ENCODE measurements at places on chromosomes 1 and 21.
A peak's percentile ranks its signal among the peaks of the same experiment; 100 is the strongest.

GRCh38 chr1:207085887-207086286 is 2.8 kb upstream of the C4BPB start:
- DNase-seq: no peak

DNA sequence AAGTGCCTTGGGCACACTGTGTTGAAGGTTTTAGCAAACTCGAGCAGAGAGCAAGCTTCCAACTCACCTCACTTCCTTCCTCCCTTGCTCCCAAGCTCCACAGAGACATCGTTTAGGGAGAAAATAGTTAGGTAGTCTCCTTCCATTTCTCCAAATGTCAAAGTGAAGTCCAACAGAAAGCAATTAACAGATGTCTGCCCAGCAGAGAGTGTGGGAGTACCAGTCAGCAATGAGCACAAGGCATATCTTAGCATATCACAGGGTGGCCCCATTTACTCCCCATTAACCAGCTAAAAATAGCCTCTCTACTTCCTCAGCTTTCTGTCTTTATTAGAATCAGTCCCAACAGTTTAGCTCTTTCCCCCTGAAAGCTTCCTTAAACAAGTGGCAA is 334.2 kb upstream of the CAMK1G start:
- no peak for DNase-seq

DNA sequence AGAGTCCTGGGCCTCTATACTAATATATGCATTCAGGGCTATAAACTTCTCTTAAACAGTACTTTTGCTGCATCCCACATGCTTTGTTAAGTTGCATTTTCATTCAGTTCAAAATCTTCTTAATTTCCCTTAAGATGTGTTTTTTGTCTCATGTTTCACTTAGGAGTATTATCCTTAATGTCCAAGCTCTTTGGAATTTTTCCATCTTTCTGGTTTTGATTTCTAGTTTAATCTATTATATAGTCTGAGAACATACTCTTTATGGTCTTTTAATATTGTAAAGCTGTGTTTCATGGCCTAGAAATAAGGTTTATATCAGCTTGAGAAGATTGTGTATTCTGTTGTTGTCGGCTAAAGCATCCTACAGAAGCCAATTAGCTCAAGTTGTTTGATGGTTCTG is 1041.8 kb downstream of the PLA2G4A start:
- DNase-seq: no peak

DNA sequence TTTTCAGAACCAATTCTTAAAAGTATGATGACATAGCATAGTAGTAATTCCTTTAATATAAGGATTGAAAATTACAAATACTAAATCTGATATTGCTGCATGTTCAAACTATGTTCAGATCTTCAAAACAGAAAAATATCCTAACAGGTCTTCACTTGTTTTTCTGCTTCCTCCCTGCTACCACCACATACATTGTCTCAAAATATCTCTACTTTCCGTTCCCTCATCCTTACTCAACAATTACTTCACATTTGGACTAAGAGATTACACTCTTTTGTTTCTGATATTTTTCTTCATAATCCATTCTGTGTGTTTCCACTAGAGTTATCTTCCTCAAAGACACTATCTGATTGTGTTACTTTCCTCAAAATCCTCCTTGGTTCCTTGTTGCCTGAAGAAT is 125.1 kb downstream of the NEK7 start:
- DNase-seq: no peak

DNA sequence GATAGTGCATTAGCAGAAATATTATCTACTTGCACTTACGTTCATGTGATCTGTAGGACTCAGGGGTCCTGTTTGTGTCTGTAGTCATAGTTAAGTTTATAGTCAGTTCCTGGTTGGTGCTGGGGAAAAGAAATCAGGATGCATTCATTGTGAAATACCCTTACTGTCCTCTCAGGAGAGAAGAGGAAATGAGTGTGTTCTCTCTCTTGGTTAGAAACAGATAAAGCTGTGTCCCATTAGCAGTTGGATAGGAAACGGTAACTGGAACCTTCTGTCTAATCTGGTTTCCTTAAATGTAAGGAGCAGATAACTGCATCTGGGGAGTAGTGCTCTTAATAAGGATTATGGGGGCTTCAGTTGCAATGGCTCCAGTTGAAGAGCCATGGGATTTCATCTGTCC is 8.9 kb downstream of the SDCCAG8 start:
- DNase-seq: no peak

- no peak for DNase-seq
Observed at GRCh38 chr21:44666401-44667320, at the start of gene KRTAP12-2. Gene KRTAP12-2, minus strand, starts transcription at chr21:44666927. Its CDS starts 41 bp downstream, at chr21:44666886.

- peak; percentile 34 for DNase-seq
Observed at GRCh38 chr1:27671964-27672749, at the start of gene IFI6. Gene IFI6, minus strand, starts transcription at chr1:27672192. Its CDS starts 2,878 bp downstream, at chr1:27669314.

DNA sequence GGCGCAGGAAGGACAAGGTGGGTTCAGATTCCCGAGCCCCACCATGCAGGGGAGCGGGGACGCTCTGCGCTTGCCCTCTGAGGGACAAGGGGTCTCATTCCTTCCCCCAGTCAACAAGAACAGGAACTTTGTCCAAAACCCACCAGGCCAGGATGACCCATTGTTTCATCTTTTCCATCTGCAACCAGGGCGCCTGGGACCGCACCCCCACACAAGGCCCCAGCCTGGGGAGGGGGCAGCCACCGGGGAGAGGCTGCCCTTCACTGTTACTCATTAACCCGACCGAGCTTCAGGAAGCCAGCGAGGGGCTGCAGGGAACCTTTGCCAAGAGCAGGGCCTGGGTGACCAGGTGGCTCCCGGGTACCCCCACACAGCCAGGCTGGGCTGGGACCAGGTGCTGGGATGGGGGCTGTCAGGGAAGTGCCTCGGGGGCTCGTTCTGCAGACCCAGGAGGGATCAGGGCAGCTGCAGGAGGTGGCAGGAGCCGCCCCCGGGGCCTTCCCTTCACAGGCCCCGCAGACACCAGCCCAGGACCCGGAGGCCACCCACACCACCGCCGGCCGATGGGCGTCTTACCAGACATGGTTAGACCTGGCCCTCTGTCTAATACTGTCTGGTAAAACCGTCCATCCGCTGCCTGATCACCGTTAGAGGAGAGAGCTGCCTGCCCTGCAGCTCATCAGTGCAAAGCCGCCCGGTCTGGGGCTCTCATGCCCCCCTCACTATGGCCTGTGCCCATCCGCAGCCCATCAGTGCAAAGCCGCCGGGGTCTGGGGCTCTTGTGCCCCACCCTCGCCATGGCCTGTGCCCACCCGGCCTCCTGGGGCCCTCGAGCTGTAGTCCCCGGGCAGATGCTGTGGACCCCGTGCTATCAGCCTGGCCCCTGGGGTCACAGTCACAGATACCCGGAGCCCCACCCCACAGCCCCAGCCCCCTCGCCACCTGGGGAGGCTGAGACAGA is 4.9 kb upstream of the TTLL10 start:
- DNase-seq: no peak

- DNase-seq: no peak
Observed at GRCh38 chr1:205137901-205138300, 16.1 kb upstream of the RBBP5 start.

GRCh38 chr1:42765269-42765668 is 1.6 kb downstream of the P3H1 start:
- no peak for DNase-seq

GRCh38 chr1:196381544-196381943 is 226.7 kb downstream of the KCNT2 start:
- no peak for DNase-seq

DNA sequence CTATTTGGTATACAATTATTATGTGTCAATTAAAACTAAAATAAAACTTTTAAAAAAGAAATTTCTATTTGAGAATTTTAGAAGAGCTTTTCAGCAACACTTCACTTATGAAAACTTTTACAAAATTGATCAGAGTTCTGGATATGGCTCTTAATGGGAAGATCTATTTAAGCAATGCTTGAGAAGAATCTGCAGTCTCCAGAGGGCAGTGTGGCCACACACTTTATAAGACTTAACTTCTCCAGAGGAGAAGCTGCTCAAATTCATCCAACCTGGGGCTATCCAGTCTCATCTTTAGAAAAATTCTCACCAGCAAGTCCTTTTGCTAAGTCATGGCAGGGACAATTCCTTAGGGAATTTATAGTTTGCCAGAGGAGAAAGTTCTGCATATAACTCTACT is 25.2 kb upstream of the AGO1 start:
- no peak for DNase-seq

GRCh38 chr1:116760996-116761665 is 6.9 kb downstream of the CD2 start:
- DNase-seq: no peak

GRCh38 chr1:62209931-62210595 is 15.4 kb downstream of the L1TD1 start:
- DNase-seq: no peak

DNA sequence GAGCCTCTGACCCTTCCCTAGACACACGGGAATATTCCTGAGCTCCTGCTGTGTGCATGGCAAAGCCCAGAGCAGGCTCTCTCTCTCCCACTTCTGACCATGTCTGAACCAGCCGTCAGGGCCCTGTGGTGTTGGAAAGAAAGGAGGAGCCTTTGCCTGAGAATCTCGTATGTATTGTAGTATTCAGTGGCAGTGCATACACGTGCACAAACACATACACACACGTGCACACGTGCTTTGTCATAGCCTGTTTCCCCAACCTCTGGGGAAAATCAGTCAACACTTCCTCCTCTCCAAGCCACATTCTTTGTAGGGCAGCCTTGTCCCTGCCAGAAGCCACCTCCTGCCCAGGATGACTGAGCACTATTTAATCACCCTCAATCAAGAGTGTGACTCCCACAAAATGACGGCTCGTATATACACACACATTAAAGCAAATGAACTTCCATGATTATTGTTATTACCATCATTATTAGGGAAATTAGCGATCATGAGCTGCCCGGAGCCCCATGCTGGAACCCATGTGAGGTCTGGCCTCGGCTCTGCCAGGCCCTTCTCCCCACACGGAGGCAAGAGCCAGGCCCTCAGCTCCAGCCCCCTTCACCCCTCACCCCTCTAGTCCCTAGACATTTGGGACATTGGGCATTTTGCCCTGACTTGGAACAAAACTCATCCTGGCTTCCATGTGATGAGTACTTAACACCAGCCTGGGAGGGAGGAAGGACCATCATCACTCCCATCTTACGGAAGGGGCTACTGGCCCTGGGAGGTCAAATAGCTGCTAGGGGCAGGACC is 331.9 kb downstream of the NPHP4 start:
- no peak for DNase-seq

DNA sequence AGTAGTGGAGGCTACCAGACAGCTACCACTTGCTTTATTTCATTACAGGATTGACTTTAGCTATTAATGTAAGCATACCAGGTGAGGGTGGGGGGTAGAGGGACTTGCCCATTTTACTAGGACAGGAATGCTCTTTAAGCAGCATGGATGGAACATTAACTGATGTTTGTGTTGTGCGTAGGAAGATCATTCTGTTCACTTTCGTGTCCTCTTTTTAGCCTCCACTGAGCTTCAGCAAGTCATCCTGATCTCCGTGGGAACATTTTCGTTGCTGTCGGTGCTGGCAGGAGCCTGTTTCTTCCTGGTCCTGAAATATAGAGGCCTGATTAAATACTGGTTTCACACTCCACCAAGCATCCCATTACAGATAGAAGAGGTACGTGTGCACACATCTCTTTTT is 29.3 kb downstream of the IFNGR2 start:
- no peak for DNase-seq

DNA sequence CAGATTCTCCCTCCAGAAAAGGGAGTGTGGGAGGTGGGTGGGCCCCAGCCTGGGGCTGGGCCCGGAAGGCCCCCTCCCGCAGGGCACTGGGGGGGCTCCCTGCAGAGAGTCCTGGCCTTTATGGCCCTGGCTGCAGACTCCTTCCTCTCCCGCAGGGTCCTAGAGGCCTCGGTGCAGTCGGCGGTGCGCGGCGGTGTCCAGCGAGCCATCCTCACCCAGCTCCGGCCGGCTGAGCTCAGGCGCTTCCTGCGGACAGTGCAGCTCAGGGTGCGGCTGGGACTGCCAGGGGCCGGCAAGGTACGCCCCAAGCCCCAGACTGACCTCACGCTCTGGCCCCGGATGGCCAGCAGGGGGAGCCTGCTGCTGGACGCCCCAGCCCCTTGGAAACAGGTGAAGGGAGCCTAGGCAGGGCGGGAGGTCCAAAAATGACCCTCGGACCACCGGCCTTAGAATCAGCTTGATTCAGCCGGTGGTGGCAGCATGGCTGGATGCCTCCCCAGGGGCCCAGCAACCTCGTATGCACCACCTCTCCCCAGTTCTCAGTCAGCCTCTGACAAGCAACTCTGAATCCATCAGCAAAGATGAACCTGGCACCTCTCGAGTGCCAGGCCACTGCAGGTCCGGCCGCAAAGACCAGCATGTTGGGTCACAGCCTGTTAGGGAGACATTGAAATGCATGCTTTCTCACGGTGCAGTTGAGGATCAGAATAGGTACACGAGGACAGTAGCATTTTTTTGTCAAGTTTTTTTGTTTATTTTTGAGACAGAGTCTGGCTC is 20.6 kb downstream of the MTHFR start:
- no peak for DNase-seq

DNA sequence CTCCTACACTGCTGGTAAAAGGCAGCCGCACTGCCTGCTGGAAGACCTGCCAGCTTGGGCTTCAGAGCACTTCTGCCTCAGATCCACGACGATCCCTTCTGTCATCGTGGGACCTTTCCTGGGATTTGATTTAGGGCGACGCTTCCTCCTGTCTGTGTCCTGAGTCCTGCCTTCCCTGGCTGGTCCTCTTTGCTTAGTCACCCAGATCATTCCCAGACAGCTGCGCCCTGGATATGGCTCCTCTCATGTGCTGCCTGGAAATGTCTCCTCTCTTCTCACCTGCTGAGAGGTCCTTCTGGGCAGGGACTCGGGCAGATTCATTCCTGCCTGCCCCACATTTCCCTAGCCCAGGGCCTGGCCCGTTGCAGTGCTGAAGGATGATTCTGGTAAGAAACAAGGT is 72.4 kb upstream of the POU3F1 start:
- no peak for DNase-seq

DNA sequence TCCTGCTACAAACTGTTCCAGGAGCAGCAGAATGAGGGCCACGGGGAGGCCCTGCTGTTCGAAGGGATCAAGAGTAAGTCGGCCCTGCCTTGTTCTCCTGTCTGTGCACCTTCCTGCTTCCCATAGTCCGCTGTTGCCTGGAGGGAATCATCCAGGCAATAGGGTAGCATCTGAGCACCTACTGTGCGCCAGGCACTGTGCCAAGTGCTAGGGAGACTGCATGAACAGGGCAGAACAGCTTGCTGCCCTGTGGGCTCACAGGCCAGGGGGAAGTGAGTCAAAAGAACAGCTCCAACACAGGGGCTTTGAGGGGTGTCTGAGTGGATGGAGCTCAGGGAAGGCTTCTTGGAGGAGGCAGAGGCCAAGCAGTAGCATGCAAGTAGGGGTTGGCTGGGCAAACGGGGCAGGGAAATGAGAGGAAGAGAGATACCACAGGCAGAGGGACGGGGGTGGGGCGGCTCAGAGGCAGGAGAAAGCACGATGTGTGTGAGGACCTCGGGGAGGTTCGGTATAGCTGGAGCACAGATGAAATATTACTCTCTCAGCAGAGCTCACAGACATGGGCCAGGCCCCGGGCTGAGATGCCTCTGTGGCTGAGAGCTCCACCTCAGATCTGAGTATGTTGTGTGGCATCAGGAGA is 15.5 kb upstream of the PADI6 start:
- no peak for DNase-seq

- no peak for DNase-seq
Observed at GRCh38 chr1:53331446-53332185, 3.7 kb upstream of the LRP8 start.

GRCh38 chr21:44351535-44352252 is 1.7 kb upstream of the TRPM2 start:
- no peak for DNase-seq
